Stimulated activated CD4-positive, alpha-beta T cell treated with anti-CD3 and anti-CD28 coated beads, Interleukin-4, amount 100 ng/mL, for 1 hour (primary cell): ENCODE measurements at places on chromosomes 1 and 21.

GRCh38 chr21:43935711-43936110, 70.7 kb downstream of the AGPAT3 start:
- no peak for DNase-seq

DNA sequence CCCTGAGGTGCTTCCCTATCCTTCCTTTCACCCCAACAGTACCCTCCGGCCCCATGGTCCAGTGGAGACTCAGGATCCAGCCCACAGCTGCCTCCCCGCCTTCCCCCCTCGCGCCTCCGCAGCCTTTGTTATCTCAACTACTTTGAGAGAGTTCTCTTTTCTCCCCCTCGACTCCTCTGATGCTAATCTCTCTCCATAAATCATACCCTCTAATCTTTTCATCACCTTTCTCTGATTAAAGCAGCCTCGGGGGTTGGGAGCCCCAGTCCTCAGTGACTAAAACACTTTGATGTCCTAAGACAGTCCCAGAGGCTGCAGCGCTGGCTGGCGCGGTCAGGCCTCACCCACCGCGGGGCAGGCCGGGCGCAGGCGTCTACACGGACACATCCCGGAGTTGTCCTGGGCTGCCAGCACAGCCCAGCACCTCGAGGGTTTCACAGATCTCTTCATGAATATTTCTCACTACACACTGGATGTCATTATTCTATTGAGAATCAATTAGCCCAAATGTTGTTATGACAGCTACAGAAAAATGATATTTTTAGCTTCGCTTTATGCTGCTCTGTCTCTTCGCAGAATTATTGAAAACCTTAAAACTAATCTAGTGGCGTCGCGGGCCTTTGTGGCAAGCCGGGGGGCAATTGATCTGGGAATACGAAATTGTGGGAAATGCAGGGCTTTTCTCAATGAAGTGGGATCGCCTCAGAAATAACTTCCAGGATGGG, 289.5 kb downstream of the RRAGC start:
- DNase-seq = no peak

DNA sequence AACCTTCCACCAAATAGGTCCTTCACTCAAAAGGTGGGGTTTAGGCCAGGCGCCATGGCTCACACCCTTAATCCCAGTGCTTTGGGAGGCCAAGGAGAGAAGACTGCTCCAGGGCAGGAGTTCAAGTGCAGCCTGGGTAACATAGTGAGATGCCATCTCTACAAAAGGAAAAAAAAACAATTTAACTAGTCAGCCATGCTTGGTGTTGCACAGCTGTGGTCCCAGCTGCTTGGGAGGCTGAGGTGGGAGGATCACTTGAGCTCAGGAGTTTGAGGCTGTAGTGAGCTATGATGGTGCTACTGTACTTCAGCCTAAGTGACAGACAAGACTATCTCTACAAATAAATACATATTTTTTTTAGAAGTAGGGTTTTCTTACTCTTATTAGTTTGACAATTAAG, 617.5 kb downstream of the KIF26B start:
- DNase-seq = no peak

- DNase-seq = no peak
Observed at GRCh38 chr1:167913895-167914496, at the start of gene ADCY10. Gene ADCY10, minus strand, starts transcription at chr1:167914134. Its CDS starts 8,994 bp downstream, at chr1:167905140.

- DNase-seq = no peak
Observed at GRCh38 chr1:151314137-151314875, 12.9 kb downstream of the PI4KB start.

DNA sequence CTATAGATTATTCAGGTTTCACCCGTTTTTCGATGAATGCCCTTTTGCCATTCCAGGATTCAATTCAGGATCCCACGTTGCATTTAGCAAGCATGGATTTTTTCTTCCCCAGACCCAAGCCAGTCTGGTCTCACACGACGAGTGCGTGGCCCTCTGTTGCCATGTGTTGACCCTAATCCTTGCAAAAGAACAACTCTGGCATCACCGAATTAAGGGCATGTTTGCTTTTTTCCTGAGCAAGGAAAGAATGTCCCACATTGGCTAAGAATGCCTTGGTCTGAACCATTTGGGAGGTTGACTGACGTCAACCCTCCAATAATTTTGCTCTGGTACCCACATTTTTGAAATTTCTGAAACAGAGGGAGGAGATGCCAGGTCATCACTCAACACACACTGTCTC, 153.0 kb upstream of the WNT4 start:
- DNase-seq = no peak

GRCh38 chr1:186812570-186812969, 16.2 kb upstream of the PLA2G4A start:
- DNase-seq = no peak

- no peak for DNase-seq
Observed at GRCh38 chr1:198220428-198220827, 63.6 kb downstream of the NEK7 start.

DNA sequence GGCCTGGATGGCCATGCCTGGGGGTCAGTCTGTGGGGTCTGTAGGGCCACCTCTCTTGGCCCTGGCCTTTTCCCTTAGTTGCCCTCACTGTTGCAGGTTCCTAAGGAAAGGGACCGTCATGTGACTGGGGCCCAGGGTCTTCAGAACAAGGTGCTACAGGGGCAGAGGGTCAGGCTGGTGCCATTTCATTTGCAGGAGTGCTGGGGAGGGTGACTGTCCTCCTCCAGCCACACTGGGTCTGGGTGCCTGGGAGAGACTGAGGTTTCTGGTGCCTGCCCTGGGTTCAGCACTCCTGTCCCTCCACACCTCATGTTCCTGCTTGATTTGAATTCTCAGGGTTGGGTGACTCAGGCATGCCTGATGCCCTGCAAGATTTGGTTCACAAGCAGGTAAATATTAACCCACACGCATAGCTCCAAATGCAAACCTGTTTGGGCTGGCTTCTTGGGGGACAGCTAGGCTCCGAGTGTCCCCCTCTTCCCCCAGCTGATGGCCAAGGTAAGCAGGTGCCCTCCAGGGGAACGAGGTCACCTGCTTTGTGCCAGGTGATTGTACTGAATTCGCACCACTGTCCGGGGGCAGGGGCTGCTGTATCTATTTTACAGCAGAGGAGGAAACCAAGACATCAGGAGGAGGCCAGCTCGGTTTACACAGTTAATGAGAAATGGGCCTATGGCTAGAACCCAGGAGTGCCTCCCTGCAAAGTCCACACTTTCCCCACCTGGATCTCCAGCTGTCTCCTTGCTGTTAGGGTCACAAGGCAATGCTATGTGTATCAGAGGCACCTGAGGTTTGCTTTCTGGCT, 20.3 kb downstream of the ARHGEF10L start:
- no peak for DNase-seq

GRCh38 chr1:23522244-23522982, 8.6 kb downstream of the E2F2 start:
- no peak for DNase-seq

DNA sequence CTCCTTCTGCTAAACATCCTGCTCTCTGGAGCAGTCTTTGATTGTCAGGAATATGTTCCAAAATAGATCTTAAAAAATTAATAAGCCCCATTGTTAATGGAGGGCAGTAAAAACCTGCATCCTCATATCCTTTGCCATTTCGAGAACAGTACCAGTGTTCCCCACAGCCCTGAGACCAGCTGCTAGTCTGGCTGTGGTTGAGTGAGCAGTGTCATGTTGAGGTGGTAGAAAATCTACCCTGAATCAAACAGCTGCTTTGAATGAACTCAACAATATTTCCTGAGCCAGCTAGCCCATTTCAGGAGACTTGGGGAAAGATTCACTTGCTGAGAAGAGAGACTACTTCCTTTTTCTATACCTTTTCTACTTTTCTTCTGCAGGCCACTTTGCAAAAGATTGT, 24.4 kb downstream of the FABP3 start:
- no peak for DNase-seq
